Amygdala (tissue), 56 donors: ENCODE measurements at places on chromosomes 7 and 10.

GRCh38 chr7:149027611-149028345 is 527 bp downstream of the PDIA4 start:
- DNase-seq = no peak

DNA sequence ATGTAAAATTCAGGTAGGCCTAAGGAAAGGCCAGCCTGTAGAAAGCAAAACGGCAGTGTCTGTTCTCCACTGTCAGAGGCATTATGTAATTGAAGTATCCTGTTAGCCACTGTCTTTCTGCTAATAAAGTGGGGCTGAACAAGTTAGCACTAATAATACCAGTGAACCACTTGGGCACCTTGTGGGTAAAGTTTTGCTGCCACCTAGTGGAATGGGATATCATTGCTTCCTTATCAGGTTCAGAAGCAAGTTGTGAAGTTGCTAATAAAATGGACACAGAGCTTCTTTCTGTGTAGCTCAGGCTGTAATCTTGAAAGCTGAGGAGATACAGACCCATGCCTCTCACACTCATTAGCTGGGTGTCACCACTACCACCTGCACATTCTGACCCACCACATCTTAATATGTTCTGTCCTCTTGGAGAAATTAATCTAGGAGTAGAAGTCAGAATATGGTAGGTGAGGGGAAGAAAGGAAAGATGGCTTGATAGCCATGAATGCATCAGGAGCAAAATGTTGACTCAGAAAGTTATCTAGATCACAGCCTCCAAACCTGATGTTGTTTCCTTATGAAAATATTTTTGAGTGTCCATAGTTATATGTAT is 175.1 kb downstream of the SEPTIN7 start:
- no peak for DNase-seq

GRCh38 chr10:69730251-69731156 is 71.2 kb upstream of the COL13A1 start:
- peak; percentile 19 for DNase-seq

DNA sequence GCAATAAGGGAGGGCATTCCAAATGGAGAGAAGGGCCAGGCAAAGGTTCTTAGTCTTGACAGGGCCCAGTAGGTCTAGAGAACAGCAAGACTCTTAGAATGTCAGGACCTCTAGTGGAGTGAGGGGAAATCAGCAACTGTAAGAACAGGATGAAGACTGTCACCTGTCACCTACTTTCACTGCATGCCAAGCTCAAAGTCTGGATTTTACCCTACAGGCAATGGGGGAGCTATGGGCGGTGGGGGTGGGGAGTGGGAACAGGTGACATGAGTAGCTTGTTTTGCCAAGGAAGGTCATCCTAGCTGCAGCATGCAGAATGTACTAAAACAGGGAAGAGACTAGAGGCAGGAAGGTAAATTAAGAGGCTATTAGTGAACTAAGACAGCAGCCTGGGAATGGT is 18.3 kb downstream of the GOT1 start:
- DNase-seq = no peak

GRCh38 chr7:150567871-150568301 is 696 bp downstream of the GIMAP4 start:
- DNase-seq = no peak

DNA sequence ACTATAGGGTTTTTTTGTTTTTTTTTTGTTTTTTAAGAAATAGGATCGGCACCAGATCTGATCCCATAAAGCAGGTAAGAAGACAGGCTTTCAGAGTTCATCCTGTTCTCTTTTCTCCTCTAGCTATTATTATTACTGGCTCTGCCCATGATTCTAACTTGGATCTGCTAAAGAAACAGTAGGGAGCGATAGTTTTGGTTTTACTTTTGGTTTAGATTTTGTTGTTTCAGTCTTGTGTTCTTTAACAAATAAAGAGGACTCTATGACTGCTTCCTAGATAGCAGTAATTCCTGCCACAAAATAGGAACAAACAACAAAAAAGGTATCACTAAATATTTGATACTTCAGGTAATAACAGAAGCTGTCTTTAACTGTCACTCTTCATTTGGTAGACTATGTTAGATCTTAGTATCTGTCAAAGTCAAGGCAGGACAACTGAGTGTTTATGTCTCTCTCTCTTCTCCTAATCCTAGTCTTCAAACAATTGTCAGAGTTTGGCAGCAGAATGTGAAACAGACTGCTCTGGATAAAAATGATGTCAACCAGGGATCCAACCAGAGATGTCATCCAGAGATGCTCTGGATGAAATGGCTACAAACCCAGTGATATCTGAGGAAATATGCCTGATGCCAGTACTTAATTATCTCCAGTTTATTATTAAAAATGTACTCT is 99.8 kb downstream of the KMT2C start:
- DNase-seq = no peak

DNA sequence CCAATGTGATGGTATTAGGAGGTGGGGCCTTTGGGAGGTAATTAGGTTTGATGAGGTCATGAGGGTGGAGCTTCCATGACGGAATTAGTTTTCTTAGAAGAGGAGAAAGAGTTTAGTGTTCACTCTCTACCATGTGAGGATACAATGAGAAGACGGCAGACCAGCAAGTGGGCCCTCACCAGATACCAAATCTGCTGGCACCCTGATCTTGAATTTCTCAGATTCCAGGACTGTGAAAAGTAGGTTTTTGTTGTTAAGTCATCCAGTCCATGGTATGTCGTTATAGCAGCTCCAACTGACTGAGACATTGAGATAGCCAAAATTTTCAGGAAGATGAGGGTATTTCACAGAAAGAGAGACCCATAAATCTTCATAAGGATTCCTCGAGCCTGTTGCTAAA is 3.6 kb upstream of the TMEM196 start:
- no peak for DNase-seq

DNA sequence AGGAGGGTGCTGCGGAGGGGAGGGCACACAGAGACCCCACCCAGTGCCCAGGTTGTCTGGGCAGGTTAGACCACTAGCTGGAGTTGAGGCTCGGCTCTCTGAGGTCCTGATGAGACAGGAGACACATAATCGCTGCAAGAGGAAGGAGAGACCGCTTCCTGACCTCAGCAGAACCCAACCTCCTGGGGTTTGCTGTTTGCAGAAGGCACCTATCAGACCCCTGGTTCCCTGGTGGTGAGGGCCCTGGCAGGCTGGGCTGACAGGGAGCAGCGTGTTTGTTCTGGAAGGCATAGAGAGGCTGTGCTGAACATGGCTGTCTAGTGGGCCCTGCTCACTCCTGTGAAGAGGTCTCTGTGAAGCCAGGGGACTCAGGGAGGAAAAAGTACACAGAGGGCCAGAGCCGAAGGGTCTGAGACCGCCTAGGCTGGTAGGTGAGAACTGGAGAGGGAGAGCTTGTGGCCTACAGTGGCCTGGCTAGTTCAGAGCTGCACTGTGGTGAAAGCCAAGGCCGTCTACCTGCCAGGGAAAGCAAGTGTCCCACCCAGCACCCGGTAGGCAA is 39.4 kb upstream of the NPFFR1 start:
- no peak for DNase-seq

DNA sequence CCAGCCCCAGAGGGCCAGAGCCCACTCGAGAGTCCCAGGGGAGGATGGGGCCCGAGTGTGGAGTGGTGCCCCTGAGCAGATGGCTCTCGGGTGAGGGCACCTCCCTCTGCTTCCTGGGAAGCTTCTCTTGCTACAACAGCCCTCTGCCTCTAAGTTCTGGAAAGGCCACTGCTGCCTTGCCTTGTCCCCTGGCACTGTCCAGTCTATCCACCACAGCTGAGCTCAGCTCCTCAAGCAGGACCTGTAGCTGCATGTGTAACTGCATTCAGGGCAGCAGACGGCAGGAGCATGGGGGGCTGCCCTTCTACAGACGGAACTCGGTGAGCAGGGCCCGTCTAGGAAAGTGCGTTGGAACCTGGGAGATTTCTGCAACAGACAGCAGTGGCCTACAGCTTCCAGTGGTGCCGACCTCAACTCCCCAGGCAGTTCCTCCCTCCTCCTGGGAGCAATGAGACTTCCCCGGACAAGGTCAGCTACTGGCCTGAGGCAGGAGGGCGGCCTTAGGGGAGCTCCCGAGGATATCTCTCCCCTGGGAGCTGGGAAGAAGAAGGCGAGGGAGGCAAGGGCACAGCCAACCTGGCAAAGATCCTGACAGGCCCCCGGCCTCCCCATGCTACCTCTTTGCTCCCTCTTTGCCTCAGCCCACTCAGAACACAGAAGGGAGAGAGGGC is 88.5 kb downstream of the DLG5 start:
- DNase-seq = no peak

DNA sequence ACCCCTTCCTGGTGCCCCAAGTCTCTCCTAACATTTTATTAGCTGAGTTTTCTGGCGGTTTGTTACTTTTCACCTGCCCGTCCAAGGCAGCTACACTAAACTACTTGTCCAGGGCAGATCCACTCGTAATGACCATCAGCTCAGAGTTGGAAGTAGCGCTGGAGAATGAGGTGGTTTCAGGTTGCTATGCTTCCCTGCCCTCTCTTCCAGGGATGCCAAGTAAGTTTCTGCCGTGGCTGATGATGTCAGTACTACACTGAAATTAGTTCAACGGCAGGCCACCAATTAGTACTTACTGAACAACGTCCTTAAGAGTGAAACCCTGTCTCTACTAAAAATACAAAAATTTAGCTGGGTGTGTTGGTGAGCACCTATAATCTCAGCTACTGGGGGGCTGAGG is 55.2 kb downstream of the DIP2C start:
- no peak for DNase-seq
